ENCODE measurements at places on chromosomes 13 and 19. TPM values are rescaled to one million over a fixed set of nuclear protein-coding genes. Genes with fewer than 3 reads are reported as not detected.

- no peaks in the 10 kb centered on the region for H3K27me3 ChIP-seq
- no peak for DNase-seq
- no peak overlapping the region for H3K27ac ChIP-seq
- no peaks in the 10 kb centered on the region for H3K4me1 ChIP-seq
- H3K4me3 ChIP-seq, result no peak overlapping the region
Observed at GRCh38 chr13:39462428-39462827, 140.6 kb downstream of the LHFPL6 start.

DNA sequence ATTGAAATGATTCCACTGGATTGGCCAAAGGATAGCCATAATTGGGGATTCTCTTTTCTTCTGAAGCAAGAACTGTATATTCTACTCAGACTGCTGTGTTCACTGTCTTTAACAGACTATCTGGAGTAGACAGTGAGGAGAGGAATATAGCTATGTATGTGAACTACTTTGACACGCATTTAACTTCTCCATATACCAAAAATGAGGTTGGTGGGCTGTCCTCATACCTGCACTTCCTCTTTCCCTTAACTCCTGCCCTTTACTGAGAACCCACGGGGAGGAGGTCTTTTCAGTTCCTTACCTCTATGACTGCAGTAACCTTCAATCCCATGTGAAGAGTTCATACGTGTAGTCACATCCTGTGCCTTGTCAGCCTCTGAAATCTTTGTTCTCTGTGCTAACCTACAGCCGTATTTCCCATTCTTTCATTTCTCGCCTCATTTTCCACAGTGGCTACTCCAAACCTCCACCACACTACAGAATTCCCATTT, 305.8 kb downstream of the MTUS2 start:
- no peaks in the 10 kb centered on the region for H3K36me3 ChIP-seq
- no peaks in the 10 kb centered on the region for H3K27me3 ChIP-seq
- DNase-seq, result no peak
- H3K4me1 ChIP-seq, result no peaks in the 10 kb centered on the region

GRCh38 chr19:4380254-4380727, 20.1 kb downstream of the SH3GL1 start:
- H3K27me3 ChIP-seq, result no peaks in the 10 kb centered on the region
- H3K4me1 ChIP-seq, result peaks cover 35% of the 10 kb centered on the region
- H3K27ac ChIP-seq, result no peak overlapping the region
- peaks cover 25% of the 10 kb centered on the region for H3K36me3 ChIP-seq

DNA sequence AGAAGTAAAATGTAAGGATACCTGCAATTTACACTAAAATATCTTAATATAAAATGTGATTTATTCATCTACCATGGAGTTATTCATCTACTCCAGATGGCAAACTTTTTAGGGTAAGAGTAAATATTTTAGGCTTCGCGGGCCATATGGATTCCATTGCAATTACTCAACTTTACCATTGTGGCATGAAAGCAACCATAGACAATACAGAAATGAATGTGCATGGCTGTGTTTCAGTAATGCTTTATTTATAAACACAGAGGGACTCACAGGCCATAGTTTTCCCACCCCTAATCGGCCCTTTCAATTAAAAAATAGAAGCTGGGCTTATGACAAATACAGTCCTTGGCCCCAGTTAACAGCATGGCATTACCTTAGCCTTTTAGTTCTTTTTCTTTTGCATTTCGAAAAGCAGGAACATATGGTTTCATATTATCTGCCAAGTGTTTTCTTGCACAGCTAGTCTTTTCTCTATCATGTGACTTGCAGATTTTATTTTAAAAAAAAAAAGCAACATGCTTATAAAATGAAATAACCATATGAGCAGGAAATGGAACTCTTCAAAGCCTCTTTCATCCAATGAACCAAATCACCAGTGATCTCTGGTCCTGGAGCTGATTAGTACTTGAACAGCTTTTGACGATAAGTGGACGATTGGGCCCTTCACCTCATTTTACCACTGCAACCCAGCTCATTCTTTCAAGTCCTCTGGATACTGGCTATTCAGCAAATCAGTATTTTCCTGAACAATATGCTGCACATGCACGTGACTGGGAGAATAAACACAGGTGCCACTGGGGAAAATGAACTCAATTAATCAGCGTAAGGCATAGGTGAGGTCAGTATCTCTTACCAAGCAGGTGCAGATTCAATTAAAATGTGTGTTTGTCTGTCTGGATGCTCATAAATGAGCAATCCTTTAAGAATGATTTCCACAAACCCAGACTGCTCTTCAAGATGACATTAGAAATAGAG, 63.9 kb downstream of the LHFPL6 start:
- H3K27me3 ChIP-seq, result no peaks in the 10 kb centered on the region
- H3K4me3 ChIP-seq, result no peak overlapping the region
- no peaks in the 10 kb centered on the region for H3K4me1 ChIP-seq
- H3K36me3 ChIP-seq, result no peaks in the 10 kb centered on the region
- no peak overlapping the region for H3K27ac ChIP-seq

DNA sequence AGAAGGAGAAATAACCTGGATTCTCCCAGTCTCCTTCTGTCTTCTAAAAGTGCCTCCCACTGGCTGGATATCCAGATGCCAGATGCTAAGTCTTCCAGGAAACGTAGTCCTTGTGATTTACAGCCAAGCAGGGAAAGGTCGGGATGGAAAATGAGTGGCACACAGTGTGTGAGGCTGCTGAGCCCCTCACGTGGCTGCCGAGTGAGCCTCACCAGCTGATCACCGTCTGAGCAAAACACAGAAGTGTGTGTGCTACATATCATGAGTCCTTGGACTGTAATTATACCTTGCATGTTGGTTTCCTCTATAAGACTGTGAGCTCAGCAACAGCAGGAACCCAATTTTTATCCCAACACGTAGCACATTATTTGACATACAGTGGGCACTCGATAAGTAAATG, 15.1 kb downstream of the LHFPL6 start:
- no peaks in the 10 kb centered on the region for H3K27me3 ChIP-seq
- no peak overlapping the region for H3K27ac ChIP-seq
- no peak for DNase-seq
- no peaks in the 10 kb centered on the region for H3K4me1 ChIP-seq
- H3K36me3 ChIP-seq, result no peaks in the 10 kb centered on the region

TUBB4A gene
- total RNA-seq, result not detected

ADGRE3 gene
- total RNA-seq, result not detected

PGLYRP1 gene
- not detected for total RNA-seq

FXYD3 gene
- total RNA-seq, result not detected

Measured in HepG2 (cell line).